ENCODE measurements at places on chromosomes 5 and 9. TPM values are rescaled to one million over a fixed set of nuclear protein-coding genes. Genes with fewer than 3 reads are reported as not detected.

FGF10 gene
- not detected for total RNA-seq

DNA sequence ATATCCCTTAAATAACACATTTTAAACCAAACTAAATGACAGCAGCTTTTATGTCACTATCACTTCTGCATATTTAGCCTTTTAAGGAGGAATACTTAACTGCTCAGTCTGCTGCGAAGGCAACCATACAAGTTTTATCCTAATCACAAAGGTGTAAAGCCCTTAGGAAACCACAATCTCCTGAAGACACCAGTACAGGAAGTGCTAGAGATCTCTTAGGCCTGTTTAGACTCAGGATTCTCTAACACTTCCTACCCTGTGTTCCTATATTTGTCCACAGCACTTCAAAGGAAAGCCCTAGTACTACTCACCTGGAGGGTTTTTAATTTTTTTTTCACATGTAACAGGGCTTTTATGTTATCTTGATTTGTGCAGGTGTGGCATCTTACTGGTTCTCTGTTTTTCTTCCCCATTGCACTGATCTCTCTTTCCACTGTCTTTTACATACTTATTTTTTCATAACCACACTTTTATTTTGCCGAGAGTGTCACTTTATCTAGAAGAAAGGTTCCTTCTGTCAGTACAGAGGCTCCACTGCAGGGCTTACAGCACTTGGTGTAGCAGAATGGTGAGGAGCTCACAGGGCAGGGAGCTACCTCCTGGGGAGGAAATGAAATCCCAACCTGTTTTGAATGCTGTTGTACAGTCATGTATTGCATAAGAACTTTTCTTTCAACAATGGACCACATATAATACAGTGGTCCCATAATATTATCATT, 1060.6 kb upstream of the ACO1 start:
- DNase-seq: no peak

DNA sequence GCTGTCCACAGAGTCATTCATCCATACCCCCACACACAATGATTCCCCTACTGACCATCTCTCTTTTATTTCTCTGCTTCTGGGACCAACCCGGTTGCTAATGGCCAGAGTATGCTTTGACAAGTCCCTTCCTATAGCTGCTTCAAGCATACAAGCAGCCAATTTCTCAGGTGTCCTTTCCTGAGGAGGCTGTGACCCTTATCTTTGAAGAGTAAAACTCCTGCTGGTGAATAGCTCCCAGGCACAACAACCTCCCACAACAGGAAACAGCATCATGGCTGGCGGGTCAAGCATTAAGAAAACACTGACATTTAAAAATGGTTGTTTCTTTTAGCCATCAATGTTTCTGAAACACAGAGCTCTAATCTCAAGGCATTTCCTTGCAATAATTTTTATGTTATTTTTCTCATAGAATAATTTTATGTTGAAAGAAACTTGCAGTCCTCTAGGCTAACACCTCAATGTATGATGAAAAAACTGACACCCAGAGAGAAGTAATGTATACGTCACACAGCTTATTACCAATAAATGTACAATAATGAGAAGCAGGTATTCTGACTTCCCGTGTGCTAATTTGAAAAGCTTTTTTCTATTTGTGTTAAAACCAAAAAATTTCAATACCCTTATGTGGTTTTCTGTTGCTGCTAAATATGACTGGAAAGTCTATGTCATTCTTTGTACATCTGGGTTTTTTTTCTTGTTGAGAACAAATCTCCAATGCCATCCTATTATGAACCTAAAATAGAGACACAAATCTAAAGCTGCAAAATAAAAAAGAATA, 7.5 kb upstream of the PAM start:
- DNase-seq: no peak

GRCh38 chr5:9834871-9835770, 205.0 kb upstream of the TAS2R1 start:
- no peak for DNase-seq

All from Caki2 (cell line).